ENCODE measurements at places on chromosomes 5 and 9.
A peak's percentile ranks its signal among the peaks of the same experiment; 100 is the strongest.

DNA sequence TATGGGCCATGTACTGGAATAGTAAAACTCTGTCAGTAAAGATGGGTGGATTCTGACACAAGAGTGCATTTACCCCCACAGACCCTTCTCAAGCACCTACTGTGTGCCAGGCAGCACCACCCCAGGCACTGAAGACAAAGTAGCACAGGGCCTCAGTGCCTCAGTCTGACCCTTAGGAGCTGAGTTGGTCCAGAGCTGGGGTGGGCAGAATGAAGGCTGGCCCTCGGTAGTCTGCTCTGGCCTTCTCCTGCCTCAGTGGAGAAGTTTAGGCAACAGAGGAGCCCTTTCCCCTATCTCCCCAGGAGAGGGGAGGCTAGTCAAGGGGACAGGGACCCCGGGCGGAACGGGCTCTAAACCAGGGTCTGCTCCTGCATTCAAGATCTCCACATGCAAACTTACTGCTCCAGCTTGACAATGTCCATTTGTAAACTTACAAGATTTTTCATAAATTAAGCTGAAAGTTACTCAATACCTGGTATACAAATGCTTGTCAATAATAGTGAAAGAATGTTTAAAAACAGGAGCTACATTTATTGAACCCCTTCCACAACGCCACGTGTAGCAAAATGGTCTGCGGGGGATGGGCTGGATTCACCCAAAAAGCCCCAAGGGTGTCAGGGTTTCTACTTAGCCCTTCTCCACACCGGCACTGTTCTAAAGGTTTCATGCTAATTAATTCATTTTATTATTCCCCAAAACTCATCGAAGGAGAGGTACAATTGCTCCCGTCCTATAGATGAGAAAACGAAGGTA is 1.5 kb downstream of the VDAC1 start:
- no peak for DNase-seq

DNA sequence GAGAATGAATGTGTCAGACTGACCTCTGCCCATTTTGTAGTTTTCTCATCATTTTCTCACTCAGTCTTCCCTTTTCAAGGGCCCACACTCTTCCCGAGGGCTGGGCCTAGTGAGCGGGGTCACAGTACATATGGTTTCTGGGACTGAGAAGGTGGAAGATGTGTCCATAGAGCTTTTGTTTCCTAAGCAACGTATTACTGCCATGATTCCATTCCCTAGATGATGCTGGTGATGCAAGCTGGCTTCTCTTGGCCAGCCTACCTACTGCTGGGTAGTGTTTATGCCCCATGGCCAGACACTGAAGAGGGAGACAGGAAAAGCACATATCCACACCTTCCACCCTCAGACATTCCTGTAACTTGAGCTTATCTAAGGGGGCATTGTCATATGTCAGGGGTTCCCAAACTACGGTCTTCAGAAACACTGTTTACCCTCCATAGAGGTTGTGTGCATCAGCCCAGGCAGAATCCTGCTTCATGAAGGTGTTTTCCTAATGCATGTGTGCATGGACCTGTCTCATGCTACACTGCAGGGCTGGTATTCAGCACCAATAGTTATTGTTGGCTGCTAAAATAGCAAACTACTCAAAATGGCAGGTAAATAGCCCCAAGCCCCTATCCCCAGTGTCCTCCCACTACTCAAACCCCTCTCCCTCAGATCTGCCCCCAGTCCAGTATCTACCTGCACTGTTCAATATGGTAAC is 9.5 kb downstream of the IRF1 start:
- DNase-seq, result no peak

DNA sequence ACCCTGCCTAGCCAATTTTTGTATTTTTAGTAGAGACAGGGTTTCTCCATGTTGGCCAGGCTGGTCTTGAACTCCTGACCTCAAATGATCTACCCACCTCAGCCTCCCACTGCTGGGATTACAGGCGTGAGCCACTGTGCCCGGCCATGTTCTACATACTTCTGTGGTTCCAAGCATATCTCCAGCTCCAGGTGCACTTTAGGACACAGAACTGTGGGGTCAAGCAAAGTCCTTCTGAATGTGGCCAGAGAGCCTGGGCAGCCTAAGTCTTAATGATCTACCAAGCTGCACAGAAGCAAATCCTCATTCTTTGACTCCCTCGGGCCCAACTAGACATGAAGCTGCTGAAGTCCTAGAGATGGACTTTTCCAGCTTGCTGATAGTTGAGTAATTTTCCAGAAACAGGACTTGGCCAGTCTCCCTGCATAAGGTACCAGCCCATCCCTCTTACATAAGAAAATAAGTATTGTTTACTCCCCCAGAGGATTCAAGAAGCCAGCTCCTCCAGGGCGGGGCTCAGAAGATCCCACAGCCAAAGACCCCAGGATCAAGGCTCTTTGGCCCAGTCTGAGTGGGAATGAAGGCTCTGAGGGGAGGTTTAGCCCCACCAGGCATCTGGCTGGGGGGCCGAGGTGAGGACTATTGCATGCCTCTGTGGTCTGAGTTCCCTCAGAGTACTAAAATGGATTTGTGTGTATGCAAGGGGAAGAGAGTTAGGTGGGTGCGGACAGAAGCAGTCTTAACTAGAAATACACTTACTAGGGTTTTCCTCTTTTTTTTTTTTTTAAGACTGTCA is 8.7 kb downstream of the CLTB start:
- peak; percentile 50 for DNase-seq

DNA sequence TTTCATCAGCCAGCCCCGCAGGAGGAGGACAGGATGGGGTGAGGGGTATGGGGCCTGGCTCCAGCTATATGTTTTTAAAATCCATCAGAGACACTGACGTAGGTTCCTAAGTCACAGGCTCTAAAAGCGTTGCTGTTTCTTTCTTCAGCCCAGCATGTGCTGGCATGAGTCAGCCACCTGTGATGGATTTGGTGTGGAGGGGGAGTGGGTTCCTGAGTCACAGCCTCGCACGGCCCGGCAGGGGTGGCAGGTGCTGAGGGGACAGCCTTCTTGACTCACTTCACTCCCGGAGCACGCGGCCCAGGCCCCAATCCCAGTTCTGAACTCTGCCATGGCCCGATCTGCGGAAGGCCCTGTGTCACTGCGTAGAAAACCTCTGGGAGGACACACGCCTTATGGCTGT is 38.8 kb upstream of the RPL26L1 start:
- DNase-seq, result no peak

- DNase-seq, result no peak
Observed at GRCh38 chr5:19923742-19924141, 64.3 kb downstream of the CDH18 start.

DNA sequence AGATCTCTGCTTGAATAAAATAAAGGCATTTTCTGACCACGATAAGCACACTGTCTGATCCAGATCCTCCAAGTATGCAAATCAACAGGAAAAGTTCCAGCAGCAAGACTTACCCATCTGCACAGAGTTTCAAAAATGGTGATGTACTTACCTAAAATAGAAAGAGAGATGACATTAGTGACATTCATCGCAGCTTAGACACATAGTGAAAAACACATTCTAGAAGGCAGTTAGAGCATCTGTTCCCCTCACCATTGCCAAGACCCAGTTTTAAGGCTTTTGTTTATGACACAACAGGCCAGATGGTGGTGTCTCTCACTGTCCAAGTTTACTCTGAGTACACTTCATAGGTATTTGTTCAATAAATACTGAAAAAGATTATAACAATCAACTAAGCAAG is 207.7 kb downstream of the PDE4D start:
- no peak for DNase-seq

GRCh38 chr5:52134013-52134650 is 653.6 kb upstream of the ITGA1 start:
- no peak for DNase-seq

All from left ventricle myocardium superior (tissue), 1 donor.